ENCODE measurements at places on chromosomes 16 and 17.

DNA sequence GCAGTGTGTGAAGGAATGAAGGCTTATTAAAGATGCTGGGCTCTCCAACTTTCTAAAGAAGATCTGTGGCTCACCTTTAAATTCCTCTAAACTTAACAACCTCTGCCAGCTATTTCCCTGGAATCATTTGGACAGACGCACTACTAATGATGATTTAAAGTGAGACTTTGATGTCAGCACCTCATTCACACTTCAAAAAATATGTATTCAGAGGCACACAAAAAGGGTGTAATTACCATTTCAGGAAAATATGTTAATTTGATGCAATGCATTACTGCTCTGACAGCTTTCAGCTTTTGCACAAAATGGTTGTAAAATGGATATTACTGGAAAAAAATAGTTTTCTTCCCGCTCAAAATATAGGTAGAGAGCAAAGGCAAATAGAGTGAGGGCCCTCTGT lies 423.9 kb upstream of the ASIC2 start:
- DNase-seq: no peak

GRCh38 chr16:12574721-12575120 lies 229.0 kb downstream of the CPPED1 start:
- no peak for DNase-seq

DNA sequence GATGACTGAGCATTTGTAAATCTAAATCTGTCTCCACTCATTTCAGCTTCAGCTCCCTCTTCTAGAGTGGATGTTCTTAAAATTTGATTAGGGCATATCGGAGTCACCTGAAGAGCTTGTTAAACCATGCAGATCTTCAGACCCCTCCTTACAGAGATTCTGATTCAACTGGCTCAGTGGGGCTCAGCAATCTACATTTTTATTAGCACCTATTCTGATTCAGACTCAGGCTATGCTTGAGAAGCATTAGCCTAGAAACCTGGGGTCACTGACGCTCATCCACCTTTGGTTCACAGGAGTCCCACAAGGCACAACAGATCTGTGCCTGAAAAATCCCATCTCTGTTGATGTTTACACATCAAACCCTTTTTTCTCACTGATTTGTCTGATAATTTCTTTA lies 365.6 kb downstream of the GRIN2A start:
- DNase-seq: no peak

GRCh38 chr17:42475121-42475520 lies 16.4 kb downstream of the ATP6V0A1 start:
- DNase-seq: no peak

DNA sequence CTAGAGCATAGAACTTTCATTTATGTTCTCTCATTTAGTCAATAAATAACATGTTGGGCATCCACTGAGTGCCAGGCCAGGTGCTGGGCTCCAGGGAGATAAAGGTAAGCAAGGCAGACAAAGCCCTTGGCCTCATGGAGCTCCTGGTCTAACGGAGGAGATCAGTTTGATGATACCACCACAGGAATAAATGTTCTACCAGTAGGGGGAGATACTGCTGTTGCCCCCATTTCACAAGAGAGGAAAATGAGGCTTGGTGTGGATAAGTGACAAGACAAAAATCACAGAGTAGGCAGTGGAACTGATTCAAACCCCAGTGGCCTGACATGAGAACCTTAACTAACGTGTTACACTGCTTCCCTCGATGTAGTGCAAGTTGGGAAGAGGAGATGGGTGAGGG lies 80.4 kb upstream of the ERCC4 start:
- DNase-seq: no peak

GRCh38 chr17:81502471-81503017 lies 10.1 kb downstream of the ACTG1 start:
- no peak for DNase-seq

DNA sequence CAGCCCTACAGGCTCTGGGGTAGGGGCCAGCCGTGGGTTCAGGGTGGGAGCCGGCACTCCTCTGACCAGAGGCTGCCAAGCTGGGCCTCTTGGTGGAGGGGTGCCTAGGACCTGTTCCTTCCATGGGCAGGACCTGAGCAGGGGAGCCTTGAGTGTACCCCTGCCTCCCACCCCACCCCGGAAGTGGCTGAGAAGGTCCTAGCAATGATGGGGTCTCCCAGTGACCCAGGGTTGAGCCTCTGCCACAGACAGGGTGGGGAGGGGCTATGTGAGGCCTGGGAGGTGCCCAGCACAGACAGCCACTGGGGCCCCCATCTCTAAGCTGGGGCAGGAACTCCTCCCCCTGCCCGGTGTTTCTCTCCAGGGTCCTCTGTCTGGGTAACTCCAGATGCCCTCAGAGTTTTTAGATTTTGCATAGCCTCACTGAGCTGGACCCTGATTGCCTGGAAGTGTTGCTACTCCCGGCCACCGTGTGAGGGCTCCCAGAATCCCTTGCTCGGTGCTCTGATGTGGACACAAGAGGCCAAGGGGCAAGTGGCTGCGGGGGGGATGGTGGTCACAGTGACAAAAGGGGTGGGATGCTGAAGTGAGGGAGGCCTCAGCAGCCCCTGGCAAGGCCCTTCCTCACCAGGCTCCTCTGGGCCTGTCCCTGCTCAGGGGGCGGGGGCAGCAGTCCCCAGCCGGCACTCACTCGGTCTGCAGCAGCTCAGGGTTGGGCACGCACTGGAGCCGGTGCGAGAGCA lies 6.4 kb upstream of the MTSS2 start:
- DNase-seq: no peak

DNA sequence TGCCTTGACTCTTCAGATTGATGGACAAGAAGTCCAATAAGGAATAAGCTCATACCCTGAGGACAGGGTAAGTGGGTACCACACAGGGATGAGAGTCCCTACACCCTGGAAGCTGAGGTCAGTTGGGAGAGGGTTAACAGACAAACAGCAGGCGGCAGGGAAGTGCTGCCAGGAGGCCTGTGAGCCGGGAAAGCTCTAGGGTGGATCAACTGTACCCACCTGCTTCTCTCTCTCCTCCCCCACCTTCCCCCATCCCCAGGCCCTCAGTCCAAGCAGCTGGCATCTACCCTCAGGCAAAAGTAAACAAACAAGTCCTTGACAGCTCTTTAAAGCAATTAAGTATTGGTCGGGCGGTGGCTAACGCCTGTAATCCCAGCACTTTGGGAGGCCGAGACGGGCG lies 20.7 kb upstream of the MYLK3 start:
- DNase-seq: no peak

DNA sequence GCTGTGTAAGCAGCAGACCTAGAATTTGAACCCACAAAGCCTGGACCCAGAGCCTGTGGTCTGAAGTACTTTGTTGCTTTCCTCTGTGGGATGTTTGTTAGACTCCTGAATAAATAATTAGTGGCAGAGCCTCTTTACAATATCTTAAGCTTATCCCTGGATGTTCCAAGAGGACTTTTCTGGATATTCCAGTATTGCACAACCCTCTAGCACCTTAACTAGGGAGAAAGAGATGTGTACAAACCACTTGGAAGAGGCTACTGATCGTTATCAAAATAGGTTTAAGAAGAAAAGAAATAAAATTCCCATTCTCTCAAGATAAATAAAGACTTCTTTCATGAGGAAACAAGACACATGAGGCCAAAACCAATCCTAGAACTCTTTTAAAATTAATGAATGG lies 632.4 kb downstream of the CDH11 start:
- DNase-seq: no peak

GRCh38 chr17:75822119-75822799 lies 21.9 kb downstream of the UNC13D start:
- DNase-seq: no peak

- no peak for DNase-seq
Observed at GRCh38 chr17:3531266-3532101, 26.1 kb downstream of the TRPV3 start.

DNA sequence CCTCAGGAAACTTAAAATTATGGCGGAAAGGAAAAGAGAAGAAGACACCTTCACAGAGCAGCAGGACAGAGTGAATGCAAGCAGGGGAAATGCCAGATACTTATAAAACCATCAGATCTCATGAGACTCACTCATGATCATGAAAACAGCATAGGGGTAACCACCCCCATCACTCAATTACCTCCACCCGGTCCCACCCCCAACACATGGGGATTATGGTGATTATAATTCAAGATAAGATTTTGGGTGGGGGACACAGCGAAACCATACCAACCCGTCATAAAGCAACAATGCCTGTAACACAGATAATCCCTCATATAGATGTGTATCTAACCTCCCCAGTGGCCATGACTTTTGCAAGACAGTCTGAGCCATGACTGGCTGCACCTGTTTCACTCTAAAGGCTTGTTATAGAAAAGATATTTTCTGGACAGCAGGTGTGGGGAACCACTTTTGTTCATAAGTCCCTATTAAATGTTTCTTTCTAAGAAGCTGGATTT lies 7.0 kb upstream of the GSDMA start:
- no peak for DNase-seq

GRCh38 chr17:15966183-15966878 lies 21.4 kb downstream of the ADORA2B start:
- DNase-seq: no peak

DNA sequence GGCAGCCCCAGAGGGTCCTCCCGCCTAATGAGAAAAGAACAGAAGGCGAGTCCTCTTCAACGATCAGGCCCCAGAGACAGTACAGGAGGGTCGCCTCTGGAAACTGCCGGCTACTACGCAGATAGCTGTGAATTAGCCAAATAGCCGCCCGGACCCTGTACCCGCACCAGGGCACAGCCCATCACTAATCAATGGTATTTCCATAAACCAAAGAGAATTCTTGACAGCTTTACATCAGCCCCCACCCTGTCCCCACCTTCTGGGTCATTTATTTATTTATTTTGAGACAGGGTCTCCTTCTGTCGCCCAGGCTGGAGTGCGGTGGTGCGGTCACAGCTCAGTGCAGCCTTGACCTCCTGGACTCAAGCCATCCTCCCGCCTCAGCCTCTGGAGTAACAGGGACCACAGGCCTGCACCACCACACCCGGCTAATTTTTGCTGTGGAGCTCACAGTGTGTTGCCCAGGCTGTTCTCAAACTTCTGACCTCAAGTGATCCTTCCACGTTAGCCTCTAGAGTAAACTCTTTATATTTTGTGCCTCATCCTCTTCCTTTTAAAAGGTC lies 805 bp upstream of the CLCN7 start:
- no peak for DNase-seq

DNA sequence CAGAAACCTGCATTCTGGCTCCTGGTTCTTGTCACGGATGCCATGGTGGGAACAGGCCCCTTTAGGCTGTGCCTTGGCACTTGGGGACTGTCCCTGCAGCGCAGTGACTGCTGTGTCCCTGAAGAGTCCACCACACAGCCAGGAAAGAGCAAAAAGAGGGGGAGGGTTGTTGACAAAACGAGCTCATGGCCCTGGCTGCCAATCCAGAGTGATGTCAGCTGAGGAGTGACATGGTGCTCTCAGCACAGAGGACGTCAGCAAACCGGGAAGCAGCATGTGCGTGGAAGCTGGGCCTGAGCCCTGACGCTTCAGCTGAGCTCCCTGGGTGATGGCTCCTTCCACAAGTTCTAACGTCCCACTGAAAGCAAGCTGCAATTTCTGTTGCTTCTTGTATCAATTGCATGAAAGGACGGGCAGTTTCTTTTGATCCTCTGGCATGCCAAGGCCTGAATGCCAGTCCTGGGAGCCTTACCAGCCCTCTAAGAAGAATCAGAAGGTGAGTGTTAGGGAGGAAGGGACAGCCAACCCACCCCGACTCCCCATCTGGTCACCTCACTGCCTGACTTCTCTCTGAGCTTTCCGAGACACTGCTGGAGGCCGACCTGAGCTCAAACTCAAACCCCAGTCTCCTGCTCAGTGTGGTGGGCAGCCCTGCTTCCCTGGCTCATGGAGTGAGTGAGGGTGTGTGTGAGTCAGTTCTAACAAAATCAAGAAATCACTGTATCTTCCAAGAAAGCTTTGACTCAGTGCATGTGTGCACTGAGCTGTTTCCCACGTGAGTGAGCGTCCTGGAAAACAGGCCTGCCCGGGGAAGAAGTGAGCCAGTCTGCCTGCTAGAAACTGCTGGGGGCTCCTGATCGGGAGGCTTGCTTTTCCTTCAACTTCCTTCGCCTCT lies 14.7 kb upstream of the WNT3 start:
- DNase-seq: no peak

- DNase-seq: peak; percentile 56
Observed at GRCh38 chr17:79844869-79845600, 5.8 kb upstream of the CBX4 start.

DNA sequence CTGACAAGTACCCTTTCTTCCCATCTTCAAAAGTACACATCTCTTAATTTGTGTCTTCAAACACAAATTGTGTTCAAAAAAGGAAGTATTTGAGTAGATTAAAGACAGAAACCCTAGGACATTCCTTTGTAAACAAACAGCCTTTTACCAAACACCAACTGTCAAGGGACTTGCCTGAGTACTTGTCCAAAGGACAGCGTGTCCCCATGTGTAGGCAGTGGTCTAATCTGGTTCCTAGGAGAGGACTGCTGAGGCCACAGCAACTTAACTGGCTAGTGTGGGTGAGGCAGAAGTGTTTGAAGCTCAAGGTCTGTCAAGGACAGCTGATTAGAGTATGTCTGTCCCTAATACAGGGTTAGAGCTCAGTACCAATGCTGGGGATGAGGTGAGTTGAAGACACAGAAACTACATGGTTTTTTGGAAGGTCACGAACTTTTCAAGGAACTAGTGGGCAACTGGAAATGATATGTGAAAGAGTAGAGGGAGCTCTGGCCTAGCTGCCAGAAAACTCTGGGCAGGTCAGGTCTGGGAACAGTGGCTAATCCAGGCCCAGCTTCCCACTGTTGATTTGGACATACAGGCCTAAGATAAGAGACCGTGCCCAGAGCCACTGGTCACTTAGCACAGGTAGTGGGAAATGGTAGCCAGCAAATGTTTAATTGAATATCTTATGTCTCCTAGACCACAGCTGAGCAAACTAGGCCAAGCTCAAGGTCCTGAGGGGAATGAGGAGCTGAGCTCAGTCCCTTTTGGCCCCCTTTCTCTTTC lies 10.1 kb downstream of the HMOX2 start:
- no peak for DNase-seq

GRCh38 chr16:23771642-23772041 lies 16.8 kb downstream of the CHP2 start:
- DNase-seq: no peak

DNA sequence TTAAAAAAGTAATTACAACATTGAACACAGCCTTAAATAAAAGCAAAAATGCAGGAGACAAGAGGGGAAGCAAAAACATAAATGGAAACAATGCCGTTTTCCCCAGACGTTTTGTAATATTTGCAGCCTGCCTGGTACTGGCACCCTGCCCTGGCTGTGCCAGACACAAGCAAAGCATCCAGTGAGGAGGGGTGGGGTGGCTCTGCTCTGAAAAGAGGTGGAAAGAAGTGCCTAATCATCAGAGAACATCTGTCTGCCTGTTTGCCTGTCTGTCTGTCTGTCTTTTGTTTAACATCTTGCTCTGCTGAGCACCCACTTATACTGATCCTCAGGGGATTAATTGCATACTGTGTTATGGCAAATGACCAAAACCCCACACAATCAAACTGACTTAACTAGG lies 62.7 kb downstream of the C16orf82 start:
- no peak for DNase-seq
